Activated naive CD4-positive, alpha-beta T cell treated with anti-CD3 and anti-CD28 coated beads, Interleukin-2, amount 50 U/mL, for 72 hours (primary cell): ENCODE measurements at places on chromosomes 16 and 17. TPM values are rescaled to one million over a fixed set of nuclear protein-coding genes. Genes with fewer than 3 reads are reported as not detected.

The TAT gene
- not detected for total RNA-seq

The SLC47A1 gene
- total RNA-seq, result 0.14 TPM

GRCh38 chr17:67628580-67629013, 89.1 kb upstream of the NOL11 start:
- DNase-seq, result no peak

DNA sequence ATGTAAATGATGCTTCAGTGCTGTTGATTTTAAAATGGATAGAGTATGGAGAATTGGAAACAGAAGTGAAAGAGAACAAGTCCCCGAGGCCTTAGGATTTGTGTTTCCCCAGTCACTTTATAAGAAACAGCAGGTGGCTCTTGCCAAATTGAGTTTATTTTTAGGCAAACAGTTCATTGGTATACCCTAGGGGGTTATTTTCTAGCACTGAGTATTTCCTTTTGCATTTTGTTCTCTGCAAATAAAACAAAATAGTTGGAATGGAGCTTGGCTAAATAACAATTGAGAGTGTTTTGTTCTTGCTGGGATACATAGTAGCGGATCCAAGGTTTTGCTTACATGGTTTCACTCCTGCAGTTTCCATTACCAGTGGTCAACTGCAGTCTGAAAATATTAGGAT, 591.1 kb upstream of the C16orf82 start:
- DNase-seq, result no peak

- DNase-seq, result no peak
These were observed 11.6 kb upstream of the GOSR2 start for GRCh38 chr17:46911311-46911710.

DNA sequence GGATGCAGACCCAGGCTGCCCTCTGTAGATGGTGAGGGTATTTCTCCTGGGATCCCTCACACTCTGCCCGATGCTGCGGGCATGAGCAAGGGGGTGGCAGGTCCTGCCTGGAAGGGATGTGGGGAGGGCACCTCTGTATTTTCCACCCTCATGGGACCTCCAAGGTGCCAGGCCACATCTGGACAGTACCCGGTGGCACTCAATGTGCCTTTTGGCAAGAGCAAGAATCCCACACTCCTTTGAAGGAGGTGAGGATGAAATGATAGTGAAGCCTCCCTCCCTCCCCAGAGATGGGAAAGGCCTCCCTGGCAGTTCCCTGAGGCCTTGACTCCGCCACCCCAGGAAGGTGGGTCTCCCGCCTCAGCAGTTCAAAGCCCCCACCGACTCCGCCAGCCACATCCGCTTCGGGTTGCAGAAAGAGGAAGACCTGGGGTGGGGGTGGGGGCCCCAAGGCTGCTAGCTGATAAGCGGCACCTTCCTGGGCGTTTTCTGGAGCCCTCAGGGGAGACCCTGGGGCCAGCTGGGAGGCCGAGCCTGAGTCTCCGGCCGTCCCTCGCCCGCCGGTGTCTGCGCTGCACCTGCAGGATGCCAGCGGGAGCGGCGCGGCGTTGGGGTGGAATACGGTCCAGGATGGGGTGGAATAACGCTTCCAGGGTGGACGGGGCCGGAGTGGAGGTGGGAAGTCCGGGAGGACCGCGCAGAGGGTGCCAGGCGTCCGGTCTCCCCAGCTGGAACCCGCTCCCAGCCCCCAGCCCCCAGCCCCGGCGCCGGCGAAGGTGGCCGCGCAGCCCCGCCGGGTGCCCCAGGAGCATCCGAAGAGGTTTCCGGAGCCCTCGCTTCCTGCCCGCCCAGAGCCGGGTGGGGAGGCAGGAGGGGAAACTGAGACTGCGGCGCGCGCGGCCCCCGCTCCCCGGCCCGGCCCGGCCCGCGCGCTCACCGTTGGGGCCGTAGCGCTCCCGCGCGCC, 718 bp downstream of the ATP2A3 start:
- DNase-seq, result peak; percentile 70

DNA sequence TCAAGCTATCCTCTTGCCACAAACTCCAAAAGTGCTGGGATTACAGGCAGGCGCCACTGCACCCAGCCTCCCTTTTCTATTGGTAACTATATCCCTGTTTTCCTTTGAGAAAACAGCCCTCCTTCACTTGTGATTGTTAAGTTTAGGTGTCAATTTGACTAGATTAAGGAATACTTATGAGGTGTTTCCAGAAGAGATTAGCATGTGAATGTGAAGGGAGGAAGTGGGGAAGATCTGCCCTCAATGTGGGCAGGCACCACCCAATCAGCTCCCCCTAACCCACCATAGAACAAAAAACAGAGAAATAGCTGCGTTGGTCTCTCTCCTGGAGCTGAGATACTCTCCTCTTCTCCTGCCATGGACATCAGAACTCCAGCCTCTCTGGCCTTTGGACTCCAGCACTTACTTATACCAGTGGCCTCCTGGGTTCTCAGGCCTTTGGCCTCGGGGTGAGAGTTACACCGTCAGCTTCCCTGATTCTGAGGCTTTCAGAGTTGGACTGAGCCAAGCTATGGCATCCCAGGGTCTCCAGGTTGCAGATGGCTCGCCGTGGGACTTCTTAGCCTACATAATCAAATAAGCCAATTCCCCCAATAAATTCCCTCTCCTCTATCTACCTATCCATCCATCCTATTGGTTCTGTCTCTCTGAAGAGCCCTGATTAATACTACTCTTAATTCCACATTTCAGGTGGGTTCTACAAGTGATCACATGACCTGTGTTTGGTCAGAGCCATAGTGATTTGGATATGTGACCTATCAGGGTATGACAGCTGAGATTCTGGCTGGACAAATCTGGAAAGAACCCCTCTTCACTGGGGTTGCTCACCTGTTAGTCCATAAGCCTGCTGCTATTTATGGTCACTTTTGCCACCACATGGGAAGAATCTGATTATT, 12.0 kb upstream of the STAT3 start:
- DNase-seq, result no peak

DNA sequence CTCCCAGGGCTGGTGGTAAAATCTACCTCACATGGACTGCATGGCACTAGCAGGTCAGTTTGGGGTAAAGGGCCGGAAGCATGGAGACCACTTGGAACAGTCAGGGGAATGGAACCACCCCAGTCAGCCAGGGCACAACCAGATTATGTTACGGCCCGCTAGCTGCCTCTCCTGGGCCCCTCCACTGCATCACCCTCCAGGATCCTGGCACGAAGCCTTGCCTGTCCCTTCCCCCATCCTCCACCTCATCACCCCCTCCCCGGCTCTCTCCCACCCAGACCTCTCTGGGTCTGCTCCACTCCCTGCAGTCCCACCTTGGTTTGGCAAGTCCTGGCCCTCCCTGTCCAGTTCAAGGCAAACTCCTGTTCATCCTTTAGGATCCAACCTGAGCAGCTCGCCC, 91.7 kb downstream of the CLEC16A start:
- DNase-seq, result no peak
